ENCODE measurements at places on chromosomes 6 and 20.

DNA sequence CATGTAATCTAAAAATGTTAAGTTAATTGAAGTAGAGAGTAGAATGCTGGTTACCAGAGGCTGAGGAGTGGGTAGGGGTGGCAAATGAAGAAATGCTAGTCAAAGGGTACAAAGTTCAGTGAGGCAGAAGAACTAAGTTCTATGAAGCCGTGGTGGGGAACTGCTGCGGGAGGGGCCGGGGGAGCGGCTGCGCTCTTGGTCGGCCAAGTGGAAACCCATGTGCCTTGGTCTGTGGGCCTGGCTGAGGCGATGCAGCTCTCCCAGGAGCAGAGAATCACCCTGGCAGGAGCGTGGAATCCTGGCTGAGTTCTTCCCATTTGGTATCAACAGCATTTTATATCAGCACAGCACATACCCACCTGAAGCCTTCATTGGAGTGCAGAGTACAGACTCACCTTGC lies 22.3 kb downstream of the TTLL2 start:
- no peak for DNase-seq

GRCh38 chr6:125611573-125612344 lies 137.7 kb upstream of the HEY2 start:
- no peak for DNase-seq

DNA sequence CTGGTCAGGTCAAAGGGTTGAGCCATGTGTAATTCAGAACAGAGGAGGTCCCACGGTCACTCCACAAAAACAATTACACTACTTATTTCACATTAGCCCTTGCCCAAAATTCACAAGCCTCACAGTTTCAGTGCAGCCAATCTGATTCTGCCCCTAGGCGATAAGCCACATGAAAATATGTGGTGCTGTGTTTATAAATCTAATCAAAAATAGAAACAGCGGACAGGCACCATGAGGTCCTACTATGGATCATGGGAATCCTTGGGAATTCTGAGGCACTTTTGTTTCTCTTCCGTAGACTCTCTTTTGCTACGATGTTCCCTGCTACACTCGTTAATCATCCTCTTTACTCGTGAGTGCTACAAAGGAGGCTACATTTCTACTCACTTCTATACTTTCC lies 476.1 kb downstream of the TFAP2A start:
- DNase-seq: no peak

DNA sequence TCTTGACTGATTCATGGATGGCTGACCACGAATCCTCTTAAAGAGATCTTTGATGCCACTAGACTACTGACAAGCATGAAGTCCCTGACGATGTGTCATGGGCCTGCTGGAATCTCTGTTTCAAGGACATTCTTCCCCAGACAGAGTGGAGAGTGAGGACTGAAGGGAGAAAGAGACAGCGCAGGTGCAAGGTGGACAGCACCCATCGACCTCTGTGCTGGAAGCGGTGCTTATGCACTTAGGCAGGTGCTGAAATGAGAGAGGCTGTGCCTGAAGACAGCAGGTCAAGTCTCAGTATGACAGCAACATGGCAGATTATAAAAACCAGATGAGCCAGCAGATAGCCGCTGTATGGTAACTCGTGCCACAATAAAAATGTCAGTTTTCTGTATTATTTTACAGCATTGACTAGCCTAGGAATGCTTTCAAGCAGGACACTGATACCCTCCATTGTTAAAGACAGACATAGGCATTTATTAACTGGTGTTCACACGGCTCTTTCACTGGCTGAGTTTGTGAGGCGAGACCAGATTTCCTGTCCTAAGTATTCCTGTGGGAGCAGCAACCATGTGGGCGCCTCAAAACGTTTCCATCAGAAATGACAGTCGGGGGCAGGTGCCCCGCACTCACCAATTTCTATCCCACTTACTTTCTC lies 47.5 kb downstream of the FOXC1 start:
- DNase-seq: no peak

DNA sequence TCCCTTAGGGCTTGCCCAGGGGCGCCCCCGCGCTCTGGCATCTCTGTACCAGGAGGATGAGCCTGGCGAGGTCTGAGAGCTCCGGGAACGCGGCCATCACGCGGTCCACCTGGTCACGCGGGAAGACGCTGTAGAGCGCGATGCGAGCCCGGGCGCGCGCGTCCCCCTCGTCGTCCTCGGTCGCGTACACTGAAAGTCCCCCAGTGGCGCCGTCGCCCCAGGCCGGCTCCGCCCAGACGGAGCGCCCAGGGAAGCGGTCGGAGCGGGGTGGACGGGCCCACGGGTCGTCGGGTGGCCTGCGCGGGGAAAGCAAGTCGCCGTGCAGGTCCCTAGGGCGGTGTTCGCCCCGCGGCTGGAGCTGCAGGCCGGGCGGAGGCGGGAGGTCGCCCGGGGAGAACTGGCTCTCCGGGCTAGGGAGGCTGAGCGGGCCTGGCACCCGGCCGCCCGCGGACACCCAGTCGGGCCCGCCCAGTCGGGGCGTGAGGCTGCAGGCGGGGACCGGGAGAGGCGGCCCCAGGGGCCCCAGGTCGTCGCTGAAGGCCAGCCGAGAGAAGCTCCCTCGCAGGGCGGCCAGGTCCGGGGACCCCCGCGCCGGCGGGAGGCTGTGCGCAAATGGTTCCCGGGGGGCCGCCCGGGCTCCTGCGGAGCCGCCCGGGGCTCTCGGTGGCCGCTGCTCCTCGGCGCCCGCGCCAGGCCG lies 34.0 kb downstream of the ZC3H12D start:
- DNase-seq: no peak

DNA sequence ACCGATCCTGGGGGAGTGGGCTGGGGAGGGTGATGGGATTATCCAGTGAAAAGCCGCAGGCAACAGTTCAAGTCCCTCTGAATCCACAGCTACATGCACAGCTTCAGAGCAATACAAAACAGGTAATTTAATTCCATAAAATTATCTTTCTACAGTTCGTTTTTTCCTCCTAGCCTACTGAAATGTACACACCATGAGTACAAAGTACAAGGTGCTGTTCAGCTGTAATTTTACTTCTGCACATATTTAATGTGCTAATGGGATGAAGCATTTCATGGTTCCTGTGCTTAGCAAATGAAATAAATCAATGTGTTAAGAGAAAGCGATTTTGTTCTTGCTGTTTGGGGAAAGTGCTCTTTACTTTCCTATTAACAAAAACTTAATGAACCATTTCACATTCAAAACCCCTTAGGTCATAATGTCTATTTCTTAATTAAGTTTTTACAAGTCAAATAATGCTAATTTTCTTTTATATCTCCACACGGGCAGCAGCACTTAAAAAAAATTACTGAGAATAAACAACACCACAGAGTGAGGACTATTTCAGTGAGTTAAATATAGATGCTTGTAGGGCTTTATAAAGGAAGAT lies 71.8 kb downstream of the INSM1 start:
- no peak for DNase-seq

DNA sequence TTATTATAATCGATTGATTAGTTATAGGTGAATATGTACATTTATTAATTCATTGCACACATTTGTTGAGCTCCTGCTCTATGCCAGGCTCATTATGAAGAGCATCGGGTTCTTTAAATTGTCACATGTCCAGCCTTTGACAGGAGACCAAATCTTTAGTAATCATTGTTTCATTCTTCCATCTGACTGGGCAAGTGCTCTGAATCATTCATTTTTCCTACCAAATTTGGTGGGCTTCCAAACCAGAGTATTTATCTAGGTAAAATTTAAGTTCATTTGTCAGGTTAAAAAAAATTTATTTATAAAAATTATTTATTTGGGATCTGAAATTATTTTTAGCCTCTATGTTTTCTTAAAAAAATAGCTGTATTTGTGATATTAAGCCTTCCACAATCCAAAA lies 404.9 kb upstream of the MMS22L start:
- DNase-seq: no peak

- DNase-seq: no peak
Measured at GRCh38 chr6:21996425-21997118, 300.3 kb downstream of the PRL start.

DNA sequence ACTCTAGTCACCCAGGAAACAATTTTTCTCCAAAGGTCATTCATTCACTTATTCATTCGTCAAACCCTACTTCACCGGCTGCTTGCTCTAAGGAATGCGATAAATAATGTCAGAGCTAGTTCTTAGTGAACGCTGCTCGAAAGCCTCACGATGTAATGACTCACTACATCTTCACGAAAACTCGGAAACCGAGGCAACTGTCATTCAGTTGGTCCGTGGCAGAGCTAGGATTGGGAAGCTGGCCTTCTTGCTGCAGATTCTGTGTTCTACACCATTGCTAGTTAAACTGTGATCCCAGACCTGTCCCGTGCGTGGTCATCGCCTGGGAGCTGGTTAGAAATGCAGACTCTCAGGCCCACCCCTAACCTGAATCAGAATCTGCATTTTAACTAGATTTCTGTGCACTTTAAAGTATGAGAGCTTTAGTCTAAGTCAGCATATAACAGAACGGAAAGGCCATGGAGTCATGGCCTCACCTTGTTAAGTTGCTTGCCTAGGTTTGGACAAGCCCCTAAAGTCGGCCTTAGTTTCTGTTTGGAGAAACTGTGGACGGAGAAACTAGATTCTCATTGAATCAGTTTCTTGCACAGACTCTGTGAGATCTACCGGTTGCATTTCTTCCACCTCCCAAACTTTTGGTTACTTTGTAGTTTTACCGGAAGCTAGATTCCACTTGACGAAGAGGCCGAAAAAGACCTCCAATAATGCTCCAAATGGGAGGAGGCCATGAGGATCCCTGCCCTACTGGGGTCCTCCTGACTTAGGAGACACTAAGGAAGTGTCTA lies 651 bp upstream of the CCND3 start:
- peak; percentile 46 for DNase-seq

GRCh38 chr6:161411265-161411944 lies 137.5 kb upstream of the AGPAT4 start:
- DNase-seq: no peak

DNA sequence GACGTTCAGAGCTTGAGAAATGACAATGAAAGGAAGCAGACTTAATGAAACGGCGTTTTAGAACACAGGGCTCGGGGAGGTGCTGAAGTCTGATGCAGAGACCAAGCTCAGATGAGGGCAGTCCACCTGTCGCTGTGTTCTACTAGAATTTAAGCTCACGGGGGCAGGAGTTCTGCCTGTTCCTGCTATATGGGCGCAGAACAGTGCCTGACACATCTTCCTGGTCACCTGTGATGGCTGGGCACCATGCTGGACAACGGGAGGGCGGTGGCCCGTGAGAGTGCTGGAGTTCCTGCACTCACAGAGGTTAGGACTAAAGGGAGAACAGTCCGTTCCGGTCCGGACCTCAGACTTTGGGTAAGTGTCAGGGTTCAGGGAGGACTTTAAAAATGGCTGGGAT lies 130.6 kb downstream of the ERMARD start:
- no peak for DNase-seq

GRCh38 chr6:24865161-24865560 lies 66.4 kb upstream of the ARMH2 start:
- DNase-seq: no peak

DNA sequence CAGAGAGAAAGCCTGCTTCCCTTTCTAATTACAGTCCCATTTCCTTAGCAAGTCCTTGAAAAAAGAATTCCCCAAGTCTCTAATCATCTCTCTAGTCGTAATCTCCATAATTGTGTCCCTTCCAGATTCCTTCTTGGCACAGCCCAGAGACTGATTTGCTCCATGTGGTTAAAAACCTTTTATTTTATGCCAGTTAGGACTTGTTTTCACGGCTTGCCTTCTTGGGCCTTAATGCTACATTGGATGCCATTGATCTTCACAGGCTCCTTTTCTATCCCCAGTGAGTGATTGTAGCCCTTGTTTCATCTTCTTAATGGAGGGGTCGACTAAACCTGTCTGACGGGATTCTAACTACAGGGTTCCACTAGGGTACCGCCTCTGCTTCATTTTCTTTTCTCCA lies 650.6 kb upstream of the ARID1B start:
- no peak for DNase-seq

DNA sequence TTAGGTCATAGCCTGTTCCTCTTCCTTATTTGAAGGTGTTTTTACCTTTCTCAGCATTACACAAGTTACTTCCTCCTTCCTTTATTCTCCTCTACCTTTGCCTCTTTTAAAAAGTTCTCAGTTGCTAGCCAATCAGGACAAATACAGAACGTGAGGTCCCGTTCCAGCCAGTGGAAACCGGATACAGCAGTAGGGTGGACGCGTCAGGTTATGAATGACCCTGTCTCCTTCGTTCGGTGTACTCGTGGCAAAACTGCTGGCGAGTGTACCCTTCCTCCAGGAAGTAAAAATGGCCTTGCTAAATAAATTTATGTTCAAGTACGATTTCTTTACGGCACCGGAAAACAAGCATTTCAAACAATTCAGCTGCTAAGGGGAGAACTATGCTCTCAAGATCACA lies 77.0 kb upstream of the MLN start:
- no peak for DNase-seq

DNA sequence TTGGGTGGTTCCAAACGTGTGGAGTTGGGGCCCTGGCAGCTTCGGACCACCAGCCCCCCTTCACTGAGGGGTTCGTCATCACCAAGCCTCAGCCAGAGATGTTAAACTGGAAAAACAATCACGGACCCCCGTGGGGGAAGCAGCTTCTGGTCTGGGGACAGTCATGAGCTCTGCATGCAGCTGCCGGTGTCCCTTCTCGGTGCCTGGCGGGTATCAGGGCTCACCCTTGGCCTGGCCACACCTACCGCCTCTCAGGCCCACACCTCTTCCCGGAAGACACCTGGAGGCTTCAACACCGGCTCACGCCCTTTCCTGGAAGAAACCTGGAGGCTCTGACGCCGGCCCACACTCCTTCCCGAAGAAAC lies 77.8 kb upstream of the BHLHE23 start:
- no peak for DNase-seq

DNA sequence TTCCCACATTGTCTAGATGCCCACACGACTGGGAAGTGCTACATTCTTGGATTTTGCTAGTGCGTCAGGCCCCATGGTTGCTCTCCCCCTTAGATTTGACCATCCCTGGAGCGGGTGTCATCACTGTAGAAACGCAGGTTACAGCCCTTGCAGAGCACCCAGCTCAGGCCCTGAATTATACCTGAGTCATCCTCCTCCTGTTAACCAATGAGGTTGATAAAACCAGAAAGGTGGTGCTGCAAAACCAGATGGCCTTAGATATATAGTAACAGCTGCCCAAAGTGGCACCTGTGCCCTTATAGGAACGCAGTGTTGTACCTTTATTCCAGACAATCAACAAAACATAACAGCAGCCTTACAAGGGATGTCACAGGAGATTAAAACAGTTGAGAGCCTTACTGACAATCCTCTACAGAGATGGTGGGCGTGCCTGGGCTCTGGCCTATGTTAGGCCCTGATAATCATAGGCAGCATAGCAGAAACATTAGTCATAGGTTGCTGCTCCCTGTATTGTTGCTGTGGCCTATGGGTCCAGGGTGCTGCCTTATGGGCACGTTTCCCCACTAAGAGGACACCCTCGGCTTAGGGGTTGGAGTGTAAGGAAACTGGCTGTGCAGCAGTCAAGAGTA lies 33.6 kb upstream of the HSF2 start:
- DNase-seq: no peak

DNA sequence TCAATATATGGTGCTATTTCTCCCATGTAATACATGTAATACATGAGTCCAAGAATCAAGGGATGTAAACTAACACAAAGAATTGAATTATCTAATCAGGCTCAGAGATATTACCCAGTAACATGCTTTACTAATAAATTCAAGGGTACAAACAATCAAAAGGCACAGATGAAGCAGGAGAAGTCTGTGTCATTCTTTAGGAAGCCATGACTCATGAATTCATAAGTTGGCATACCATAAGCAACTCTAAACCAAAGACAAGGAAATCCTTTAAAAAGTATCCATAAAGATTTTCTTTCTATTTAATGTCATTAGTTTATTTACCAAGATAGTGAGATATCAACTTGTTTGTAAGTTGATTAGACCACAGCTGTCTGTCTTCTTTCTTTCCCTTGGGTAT lies 446.0 kb upstream of the IMPG1 start:
- no peak for DNase-seq

- peak; percentile 66 for DNase-seq
Measured at GRCh38 chr6:32192608-32193039, at the start of gene GPSM3. GPSM3 (minus strand) TSS chr6:32192643; CDS start chr6:32192513, 130 bp downstream.
